ENCODE measurements at places on chromosomes 3 and 15.

GRCh38 chr15:44573386-44573785, 36.4 kb downstream of the EIF3J start:
- no peak for DNase-seq

- DNase-seq, result no peak
These were observed 250.5 kb downstream of the UACA start for GRCh38 chr15:70512772-70513362.

- no peak for DNase-seq
These were observed 32.3 kb downstream of the CMTM6 start for GRCh38 chr3:32470362-32470761.

DNA sequence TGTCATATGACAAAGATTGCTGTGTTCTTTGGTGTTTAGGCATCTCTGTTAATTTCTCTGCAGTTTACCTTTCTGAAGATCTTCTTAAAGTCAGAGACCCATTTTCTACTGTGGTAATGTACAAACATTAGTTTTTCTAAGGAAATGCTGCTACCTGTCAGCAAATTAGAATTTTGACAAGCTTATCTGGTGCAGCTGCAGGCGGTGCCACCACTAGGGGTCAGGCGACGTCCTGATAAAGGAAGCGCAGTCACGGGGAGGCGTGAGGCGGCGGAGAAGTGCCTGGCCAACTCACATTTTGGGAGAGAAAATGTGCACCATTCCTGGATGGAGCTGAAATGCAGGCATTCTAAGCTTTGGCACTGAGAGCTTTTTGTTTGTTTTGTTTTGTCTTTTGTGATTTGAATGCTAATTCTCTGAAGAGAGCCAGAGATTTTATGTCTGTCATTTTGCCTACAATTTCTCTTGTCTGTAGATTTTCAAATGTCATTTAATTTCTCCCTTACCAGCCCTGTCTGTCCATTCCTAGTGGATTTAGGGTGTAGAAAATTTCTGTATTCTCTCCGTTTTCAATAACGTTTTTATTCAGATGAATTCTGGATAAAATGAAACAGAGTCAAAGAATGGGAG, 24.9 kb upstream of the SIAH2 start:
- DNase-seq, result peak; percentile 77

GRCh38 chr15:87741350-87741749, 515.2 kb downstream of the NTRK3 start:
- no peak for DNase-seq

DNA sequence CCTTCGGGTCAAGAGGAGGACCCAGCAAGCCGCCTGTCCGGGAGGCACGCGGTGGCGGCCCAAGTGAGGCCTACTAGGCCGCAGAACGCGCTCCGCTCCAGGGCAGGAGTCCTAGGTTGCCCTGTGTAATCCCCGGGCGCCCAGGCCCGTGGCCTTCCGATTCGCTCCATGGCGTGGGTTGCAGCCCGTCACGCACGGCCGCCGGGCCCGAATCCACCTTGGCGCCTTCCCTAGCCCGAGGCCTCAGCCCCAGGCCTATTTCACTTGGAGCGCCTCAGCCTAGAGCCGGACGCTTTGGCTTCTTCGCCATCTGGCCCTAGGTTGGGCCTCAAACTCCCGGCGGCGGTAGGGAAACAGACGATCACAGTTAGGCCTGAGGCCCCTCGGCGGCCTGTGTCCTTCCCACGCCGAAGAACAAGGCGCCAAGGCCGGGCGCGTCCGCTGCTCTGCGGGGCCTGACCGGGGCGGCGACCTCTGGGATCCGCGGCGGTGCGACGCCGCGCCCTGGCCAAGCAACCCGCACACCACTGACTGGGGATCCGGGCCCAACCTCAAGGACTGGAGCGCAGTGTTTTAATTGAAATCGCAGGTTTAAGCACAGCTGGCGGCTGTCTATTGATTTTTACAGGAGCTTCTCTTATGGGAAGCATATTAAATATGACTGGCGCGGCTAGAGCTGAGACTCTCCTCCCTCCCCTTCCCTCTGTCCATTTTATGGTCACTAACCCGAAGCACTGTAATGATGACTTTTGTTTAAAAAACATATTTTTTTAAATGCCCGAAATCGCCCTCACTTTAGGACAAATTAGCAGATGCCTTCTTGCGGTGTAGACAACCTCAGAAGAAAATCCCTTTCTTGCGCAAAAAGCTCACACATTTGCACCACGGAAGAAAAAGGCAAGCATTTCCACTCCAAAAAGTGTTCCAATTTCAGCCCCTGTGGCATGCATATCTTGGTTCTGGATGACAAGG, 3.8 kb upstream of the FEZF2 start:
- no peak for DNase-seq

- DNase-seq, result peak; percentile 50
These were observed 89.5 kb upstream of the UBE2E2 start for GRCh38 chr3:23113455-23114171.

- no peak for DNase-seq
These were observed 210.3 kb upstream of the CGNL1 start for GRCh38 chr15:57165992-57166391.

- no peak for DNase-seq
These were observed 49.9 kb downstream of the DHX36 start for GRCh38 chr3:154274348-154274747.

DNA sequence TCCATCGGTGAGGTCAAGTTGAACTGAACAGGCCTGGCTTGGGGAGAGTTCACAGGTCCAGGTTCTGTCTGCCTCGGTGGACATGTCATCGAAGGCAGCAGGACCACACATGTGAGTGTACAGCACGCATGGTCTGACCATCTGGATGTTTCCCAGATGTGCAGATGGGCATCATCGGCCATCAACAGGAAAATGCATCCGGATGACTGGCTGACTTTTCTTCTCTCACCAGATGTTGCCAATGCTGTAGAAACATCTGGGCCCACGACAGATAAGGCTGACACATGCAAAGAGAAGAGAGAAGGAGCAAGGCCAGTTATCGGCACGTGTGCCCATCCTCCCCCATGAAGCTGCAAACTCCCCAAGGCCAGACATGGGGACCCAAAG, 45.1 kb downstream of the NOX5 start:
- no peak for DNase-seq

GRCh38 chr3:57727106-57727505, 29.0 kb upstream of the SLMAP start:
- no peak for DNase-seq

GRCh38 chr15:59396679-59397078, 24.0 kb upstream of the MYO1E start:
- no peak for DNase-seq

Data from prostate gland (tissue), 2 donors.